KBM-7 (cell line): ENCODE measurements at places on chromosomes 1 and 21.

DNA sequence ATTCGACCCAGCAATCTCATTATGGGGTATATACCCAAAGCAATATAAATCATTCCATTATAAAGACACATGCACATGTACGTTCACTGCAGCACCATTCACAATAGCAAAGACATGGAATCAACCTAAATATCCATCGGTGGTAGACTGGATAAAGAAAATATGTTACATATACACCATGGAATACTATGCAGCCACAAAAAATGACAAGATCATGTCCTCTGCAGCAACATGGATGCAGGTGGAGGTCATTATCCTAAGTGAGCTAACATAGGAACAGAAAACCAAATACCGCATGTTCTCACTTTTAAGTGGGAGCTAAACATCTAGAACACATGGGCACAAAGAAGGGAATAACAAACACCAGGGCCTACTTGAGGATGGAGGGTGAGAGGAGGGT lies 115.5 kb downstream of the PTPN14 start:
- DNase-seq: no peak

DNA sequence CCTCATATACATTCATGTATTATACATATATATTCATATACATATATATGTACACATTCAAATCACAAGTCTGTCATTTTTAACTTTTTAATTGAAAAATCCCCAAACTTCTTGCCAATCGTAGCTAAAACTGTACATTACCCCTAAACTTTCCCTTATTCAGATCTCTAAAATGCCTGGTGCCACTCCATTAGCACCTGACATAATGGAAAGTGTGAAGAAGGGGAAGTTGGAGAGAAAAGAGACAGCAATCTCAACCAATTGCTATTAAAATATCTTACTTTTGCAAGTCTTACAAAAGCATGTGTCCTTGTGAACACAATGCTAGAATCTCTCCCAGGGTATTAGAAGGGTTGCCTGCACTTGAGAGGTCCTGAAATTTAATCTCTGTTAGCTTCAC lies 22.7 kb upstream of the PRKACB start:
- DNase-seq: no peak

DNA sequence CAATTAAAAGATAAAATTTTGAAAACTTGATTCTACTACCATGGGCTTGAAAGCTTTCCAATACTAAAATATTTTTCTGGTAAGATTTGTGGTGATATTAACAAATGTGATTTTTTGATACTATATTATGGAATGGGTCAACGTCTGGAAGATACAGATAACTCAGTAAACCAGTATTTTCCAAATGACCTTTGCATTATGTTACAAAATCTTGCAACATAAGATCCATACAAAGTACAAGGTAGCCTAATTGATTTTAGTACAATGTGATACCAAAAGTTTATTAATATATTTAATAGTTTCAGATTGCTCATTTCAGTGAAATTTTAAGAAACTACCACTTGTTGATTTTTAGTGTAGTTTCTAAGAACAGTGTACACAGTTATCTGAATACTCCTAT lies 236.2 kb downstream of the KIF26B start:
- no peak for DNase-seq

GRCh38 chr1:150810958-150811659 lies 3.0 kb upstream of the CTSK start:
- DNase-seq: no peak

- no peak for DNase-seq
These were observed 5.9 kb downstream of the KRTAP10-1 start for GRCh38 chr21:44533891-44534627.

DNA sequence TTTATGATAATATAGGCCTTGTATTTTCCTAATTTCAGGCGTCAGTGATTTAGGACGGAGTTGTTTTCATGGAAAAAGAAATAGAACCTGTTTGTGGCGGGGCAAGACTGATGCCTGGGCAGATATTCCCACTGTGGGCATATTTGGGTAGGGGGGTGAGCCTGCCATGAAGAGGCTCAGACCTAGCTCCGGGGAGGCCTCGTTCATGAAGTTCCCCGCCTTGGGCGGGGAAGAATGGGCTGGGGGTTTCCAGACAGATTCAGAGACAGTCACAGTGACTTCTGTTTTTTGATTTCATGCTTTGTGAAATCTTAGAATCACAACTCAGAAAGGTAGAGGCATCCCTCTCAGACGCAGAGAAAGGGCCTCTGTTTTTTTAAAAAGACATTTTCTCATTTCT lies 36.1 kb downstream of the RUNX3 start:
- DNase-seq: no peak

GRCh38 chr1:7454052-7454815 lies 316.9 kb upstream of the VAMP3 start:
- peak; percentile 7 for DNase-seq

DNA sequence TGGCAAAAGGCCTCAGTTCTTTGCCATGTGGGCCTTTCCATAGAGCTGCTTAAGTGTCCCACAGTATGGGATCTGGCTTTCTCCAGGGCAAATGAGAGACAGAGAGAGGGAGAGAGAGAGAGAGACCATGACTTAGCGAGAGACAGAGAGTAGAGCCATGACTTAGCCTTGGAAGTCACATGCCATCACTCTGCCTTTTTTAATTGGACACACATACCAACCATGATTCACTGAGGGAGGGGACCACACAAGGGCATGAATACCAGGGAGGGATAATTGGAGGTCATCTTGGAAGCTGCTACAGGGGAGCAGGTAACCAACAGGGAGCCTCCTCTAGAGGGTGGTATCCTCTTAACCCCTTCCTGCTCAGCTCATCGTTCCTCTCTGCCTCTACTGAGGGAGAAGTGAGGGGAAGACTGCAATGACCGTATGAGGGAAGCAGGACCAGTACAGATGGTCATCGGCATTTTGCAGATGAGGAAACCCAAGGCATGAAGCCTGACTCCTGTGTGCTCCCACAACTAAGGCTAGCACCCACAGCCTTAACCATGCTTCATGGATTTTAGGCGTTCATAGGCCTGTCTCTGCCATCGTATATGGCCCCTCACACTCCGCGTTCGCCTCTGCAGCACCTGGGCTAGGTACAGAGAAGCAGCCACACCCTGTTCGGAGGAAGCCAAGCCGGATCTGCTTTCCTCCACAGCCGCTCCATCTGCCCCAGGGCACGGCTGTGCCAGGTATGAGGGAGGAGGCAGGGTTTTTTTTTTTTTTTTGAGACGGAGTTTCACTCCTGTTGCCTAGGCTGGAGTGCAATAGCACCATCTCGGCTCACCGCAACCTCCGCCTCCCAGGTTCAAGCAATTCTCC lies 38.6 kb downstream of the MEF2D start:
- DNase-seq: no peak

DNA sequence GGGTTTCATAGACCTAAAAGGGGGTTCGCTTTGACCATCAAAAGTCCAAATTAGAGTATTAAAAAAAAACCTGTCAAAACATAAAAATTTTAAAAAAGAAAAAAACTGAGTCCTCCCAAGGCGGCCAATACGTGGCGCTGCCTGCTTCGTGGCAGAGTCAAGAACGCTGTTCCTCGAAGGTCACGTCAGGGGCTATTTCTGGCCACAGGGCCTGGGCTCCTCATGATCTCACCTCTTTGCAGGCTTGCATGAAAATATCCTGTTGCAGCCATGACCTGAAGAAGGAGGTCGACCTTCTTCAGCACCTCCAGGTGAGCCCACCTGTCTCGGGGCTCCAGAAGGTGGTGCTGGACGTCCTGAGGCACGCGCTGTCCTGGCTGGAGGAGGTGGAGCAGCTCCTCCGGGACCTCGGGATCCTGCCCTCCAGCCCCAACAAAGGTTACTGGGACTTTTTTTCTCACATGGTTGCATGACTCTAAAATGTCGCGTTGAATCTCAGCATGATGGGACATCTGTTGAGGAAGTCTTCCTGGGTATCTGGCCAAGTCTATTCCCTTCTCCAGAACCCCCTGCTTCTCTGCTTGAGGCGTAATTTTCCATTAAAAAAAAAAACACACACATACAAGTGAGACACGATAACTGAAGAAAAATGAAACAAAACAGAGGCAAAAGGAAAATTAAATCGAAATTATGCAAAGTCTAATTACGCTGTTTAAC lies 80.4 kb upstream of the EFHD2 start:
- no peak for DNase-seq

DNA sequence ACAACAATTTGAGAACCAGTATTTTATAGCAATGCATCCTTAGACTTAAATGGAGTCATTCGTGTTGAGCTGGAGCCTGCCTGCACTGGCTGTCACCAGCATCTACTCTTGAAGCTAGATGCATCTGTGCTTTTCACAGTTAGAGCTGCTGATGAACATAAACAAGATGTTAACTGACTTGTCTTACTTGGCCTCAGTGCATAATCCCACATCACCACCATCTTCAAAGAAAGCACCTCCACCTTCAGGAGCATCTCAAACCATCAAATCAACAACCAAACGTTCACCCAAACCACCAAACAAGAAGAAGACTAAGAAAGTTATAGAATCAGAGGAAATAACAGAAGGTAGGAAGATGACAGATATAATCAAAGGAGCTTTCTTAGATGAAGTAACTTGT lies 71.1 kb downstream of the TPR start:
- DNase-seq: no peak

GRCh38 chr1:22815421-22816066 lies 104.9 kb downstream of the EPHB2 start:
- DNase-seq: no peak
